ENCODE measurements at places on chromosomes 1 and 21.

DNA sequence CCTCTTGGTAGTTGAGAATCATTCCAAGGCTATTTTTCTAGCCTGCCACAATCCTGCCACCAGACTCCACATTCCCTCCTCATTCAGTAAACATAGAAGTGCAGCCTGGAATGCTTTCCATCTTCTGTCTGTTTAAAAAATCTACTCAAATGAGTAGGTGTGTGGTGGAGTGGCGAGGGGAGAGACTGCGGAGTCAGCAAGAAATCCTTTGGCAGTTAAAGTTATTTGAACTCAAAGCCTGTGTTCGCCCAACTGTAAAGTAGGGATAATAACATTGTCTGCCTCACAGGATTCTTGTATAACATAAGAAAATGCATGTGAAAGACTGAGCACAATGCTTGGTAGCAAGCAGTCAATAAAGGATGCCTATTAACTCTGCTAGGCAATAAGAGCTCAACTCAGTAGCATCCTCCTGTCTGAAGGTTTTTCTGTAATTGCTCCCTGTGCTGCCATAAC, 22.2 kb upstream of the DPT start:
- DNase-seq, result no peak

DNA sequence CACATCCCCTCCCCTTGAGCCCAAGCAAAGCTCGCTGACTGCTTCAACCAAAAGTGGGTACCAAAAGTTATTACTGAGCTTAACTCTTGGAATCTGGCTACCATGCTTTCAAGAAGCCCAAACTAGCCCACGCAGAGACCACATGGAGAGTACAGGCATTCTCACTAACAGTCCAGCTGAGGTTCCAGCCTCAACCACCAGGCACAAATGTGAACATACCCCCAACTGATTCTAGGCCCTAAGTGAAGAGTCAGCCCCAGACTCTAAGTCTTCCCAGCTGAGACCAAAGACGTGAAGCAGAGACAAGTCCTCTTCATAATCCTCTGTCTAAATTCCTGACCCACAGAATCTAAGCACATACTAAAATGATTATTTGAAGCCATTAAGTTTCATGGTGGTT, 36.8 kb downstream of the EVI5 start:
- no peak for DNase-seq

DNA sequence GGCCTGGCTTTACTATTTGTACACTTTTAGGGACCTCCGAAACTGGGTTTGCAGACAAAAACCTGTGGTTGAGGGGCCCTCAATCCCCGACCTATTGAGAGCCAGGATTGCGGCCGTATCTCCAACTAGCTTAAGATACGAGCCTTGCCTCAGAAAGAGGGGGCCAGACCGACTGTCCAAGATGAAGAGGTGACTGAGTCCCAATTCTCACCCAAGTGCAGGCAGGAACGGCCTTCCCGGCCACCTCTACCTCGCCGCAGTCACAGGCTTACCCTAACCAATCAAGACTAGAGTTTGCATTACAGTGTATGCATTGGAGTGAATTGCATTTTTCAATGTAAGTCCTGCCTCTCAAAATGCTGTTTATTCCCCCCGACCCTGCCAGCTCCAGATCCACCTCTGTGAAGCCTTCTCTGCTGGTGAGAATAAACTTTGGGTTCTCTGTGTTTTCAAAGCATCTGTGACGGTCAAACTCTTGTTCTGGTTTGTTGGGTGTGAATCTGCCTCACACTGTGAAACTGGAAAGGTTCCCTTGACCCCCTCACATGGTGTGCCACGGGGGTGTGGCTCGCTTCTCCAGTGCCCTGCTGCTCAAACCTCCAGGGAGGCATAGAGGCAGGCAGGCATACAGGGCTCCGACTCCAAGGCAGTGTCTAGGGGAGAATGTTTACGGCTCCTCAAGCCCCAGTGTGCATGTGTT, 62.2 kb upstream of the WLS start:
- no peak for DNase-seq

DNA sequence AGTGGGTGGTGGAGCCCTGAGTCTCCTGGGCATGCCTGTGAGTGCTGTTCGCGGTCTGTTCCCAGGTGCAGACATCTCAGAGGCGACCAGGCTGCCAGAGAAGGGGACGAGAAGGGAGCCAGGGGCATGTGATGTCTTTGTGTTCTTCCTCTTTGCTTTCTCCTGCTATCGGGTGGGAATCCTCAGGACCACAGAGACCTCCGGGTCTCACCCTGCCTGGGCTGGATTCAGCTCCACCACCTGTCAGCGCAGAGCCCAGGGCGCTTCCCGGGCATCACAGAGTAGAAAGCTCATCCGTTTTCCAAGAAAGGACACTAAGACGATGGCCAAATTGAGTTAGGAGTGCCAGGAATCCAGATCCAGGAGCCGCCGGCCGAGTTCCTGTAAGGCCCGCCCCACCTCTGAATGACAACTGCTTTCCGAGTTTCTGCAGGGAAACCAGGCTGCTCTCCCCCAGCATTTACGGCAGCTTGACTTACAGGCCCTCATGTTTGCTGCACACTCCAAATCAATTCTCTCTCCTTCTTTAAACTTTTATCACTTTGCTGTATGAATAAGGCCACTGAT, 130.8 kb downstream of the CAMTA1 start:
- no peak for DNase-seq

DNA sequence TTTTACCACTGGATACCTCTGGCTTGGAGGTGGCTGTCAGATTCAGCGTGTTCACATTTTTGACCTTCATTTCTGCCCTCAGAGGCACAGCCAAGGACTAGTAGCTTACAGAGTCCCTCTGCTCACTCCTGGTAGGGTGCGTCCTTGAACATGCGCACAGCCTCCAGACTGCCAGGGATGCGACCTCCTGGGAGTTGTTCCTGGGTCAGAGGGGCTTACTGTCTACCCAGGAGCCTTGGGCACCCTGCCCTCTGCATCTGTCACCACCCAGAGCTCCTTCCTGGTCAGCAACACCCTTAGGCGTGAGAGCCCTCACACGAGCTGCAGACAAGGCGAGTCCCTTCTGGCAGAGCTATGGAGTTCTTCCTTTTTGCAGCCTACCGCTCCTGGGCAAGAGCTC, 1.7 kb downstream of the SLX9 start:
- DNase-seq, result no peak

DNA sequence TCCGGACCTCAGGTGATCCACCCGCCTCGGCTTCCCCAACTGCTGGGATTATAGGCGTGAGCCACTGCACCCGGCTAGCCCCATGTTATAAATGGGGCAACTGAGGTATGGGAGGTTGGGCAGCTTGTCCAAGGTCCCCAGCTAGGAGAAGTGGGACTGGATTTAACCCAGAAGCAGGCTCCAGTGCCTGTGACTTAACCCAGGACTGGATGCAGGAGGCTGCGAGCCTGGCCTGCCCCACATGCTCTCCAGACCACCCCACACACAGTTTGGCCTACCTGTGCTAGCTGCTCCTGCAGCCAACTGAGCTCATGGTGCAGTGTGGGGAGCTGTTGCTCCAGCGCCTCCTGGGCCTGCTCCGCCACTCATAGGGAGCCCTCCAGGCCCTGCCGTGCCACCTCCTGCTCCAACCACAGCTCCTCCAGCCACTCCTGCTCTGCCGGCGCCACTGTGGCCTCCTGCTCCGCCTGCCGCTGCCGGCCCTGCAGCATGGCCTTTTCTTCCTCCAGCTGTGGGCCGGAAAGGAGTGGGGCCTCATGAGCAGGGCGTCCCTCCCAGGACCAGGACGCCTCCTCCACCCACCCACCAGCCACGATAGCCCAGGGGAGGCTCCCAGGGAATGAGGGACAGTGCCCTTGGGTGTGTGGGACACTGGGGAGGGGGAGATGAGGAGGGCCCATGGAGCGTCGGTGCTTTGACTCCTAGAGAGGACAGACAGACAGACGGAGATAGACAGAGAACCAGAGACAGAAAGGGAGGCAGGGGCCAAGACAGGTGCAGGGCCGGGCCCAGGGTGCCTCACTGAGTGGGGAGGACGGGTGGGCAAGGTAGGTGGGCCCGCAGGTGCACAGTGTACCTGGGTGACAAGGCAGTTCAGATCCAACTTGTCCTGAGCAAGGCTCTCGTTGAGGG, 12.4 kb upstream of the NBPF1 start:
- no peak for DNase-seq

- no peak for DNase-seq
These were observed 358.6 kb downstream of the USH2A start for GRCh38 chr1:216064643-216065042.

- no peak for DNase-seq
These were observed 43.4 kb downstream of the WDR64 start for GRCh38 chr1:241695246-241696171.

GRCh38 chr1:226782845-226783601, 43.9 kb upstream of the ITPKB start:
- no peak for DNase-seq

DNA sequence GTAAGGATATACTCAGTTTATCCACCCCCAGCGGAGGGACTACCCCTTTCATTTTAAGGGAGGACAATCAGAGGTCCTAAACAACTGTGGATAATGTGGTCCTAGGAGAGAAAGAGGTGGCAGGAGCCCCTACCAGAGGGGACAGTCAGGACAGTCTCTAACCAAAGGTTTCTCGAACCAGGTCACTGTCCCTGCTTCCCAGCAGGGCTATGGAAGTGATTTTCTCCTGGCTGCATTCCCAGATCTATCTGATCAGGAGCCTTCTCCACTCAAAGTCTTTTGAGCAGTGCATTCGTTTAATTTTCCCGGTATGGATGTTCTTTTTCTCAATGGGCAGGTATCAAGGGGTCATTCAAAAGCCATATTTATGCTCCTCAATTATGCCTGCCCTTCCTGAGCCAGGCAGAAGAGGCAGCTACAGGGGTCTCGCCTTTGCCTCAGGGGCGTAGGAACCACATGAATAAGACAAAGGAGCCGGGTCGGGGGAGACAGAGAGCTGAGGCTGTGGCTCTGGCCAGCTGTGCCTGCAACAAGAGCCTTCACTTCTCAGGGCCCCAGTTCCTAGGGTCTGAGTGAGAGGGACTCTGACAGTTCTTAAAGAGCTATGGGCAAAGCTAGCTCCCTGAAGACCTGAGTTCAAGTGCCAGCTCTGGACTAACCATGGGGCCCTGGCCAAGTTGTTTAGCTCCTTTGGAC, 62.5 kb upstream of the DMRTB1 start:
- no peak for DNase-seq

GRCh38 chr1:195462646-195463045, 1145.6 kb downstream of the KCNT2 start:
- DNase-seq, result no peak

GRCh38 chr1:60727552-60727951, 354.8 kb upstream of the NFIA start:
- DNase-seq, result no peak

DNA sequence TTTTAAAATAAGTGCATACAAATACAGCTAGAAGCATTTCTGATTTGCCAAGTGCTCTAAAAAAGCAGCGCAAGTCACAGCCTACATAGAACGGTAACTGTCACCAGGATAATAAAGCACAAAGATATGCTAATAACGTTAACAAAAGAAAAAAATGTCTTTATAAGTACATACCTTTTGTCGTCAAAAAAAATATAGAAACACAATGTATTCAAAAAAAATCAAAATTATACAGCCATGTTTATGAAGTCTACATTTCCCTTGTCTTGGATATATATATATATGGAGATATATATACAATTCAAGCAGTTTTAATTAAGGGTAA, 3.2 kb downstream of the IRF2BP2 start:
- DNase-seq, result no peak

- no peak for DNase-seq
These were observed 261.8 kb downstream of the FOXD2 start for GRCh38 chr1:47699492-47700235.

GRCh38 chr21:20882462-20883407, 115.5 kb upstream of the NCAM2 start:
- DNase-seq, result no peak

DNA sequence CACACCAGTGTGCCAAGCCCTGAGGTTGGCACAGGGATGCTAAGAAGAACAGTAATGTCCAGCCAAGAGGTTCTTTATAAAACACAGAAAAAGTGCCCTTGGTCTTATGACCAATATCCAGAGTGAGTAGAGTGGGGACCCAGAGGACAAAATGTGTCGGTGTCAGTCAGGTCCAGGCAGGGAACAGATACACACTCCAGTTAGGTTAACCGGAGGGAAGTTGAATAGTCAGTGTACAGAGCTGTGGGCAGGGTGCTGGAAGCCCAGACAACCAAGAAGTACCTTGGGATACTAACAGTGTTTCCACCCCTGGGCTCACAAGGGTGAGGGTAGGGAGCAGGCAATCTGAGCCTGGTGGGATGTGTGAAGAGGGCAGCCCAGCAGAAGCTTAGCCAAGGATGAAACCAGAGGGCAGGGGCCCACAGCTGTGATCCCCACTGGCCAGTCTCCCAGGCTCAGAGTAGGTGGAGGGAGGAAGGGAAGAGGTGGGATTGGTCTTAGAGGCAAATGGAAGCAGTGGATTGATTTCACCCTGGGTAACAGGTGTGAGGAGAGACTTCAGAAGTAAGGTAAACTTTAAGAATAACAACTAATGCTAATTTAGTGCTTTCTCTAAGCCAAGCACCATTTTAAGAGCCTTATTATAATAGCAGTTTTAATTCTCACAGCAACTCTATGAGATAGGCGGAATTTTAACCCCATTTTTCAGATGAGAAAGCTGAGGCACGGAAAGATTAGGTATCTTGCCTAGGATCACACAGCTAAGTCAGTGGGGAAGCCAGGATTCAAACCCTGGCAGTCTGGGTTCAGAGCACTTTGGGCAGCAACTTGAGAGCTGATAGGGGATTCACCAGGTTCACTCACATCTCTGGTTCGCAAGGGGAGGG, 143.4 kb upstream of the HOOK1 start:
- no peak for DNase-seq

DNA sequence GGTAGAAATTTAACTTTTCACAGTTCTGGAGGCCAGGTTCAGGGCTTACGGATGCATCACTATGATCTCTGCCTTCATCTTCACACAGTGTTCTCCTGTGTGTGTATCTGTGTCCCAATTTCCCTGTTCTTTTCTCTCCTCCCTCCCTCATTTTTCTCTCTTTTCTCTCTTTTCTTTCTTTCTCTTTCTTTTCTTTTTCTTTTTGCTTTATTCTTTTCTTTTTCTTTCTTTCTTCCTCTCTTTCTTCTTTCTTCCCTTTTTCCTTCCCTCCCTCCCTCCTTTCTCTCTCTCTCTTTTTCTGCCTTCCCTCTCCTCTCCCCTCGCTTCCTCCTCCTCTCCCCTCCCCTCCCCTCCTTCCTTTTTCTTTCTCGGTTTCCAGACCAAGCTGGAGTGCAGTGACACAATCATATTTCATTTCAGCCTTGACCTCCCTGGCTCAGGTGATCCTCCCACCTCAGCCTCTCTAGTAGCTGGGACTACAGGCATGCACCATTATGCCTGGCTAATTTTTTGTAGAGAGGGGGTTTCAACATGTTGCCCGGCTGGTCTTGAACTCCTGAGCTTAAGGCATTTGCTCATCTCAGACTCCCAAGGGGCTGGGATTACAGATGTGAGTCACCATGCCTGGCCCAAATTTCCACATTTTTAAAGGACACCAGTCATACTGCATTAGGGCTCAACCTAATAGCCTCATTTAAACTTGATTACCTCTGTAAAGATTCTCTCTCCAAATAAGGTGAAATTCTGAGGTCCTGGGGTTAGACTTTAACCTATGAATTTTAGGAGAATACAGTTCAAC, 115.9 kb downstream of the HUNK start:
- no peak for DNase-seq

- DNase-seq, result no peak
These were observed 109.5 kb upstream of the LMO4 start for GRCh38 chr1:87219141-87219540.

GRCh38 chr1:161779393-161779792, 13.3 kb downstream of the ATF6 start:
- DNase-seq, result no peak

GRCh38 chr1:45359882-45360513, 19.8 kb upstream of the MUTYH start:
- DNase-seq, result peak; percentile 47

GRCh38 chr1:180918519-180918918, 5.8 kb downstream of the KIAA1614 start:
- DNase-seq, result no peak

- no peak for DNase-seq
These were observed 827 bp downstream of the PRKCZ start for GRCh38 chr1:2050793-2051682.
